EH (cell line): ENCODE measurements at places on chromosomes 1 and 21.

DNA sequence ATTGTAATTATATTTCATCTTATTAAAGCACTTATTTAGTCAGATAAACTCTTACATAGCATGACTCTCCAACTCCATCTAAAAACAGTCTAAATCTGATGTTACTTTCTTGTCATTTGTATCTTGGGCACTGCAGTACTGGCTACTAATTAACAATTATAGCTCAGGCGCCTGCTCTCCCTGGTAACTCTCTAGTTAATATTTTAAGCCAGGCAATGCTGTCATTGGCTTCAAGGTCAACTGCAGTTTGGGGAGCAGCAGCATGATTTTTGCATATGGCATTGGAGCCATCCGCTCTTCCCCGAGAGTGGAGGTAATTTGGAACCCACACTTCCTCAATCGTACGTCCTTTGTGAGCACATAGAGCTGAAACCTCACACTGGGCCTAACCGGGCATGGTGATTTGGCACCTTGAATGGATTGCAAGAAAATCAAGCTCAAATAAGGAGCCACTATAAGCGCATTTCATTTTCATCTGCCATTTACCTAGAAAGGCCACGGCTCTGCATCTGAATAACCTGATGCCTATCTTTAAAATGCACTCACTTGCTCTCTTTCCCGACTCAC is 187.7 kb downstream of the KAZN start:
- no peak for DNase-seq

GRCh38 chr1:169091480-169091941 is 15.0 kb upstream of the ATP1B1 start:
- peak; percentile 44 for DNase-seq

DNA sequence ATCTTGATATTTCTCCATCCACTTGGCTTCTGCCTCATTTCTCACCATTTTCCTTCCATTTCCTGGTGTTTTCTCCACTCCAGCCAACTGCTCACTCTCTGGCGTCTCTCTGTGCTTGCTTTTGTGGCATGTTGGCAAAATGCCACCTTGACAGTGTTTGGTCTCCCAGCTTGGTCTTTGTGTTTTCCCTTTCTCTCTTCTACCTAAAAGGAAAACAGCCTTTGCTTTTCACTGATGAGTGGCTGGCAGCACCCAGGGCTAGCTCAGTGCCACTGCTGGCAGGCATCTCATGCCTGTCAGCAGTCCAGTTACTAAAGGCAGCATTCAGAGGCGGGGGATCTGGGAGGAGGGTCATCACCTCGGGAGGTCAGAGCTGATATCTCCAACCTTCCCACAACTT is 55.3 kb upstream of the DSCAM start:
- no peak for DNase-seq

DNA sequence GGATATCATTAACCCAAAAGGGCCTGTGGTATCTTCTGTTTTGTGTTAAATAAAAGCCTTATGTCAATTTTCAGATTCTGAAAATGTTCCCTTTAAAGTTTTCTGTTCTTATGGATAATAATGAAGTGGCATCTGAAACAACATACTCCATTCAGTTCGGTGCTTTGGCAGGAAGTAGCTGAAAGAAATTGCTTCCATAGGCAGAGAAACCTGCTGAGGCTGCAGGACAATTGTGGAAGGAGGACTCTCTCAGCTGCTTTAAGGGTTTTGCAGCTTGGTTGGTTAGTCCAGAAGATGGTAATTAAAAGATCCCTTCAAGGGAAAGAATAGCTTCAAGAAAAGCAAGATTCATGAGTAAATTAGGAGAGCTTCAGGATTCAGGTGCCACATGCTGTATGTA is 30.5 kb upstream of the NRIP1 start:
- no peak for DNase-seq

GRCh38 chr21:44537930-44538911 is 1.8 kb downstream of the KRTAP10-1 start:
- DNase-seq: no peak

GRCh38 chr1:209398313-209398991 is 185.1 kb upstream of the CAMK1G start:
- DNase-seq: peak; percentile 95

DNA sequence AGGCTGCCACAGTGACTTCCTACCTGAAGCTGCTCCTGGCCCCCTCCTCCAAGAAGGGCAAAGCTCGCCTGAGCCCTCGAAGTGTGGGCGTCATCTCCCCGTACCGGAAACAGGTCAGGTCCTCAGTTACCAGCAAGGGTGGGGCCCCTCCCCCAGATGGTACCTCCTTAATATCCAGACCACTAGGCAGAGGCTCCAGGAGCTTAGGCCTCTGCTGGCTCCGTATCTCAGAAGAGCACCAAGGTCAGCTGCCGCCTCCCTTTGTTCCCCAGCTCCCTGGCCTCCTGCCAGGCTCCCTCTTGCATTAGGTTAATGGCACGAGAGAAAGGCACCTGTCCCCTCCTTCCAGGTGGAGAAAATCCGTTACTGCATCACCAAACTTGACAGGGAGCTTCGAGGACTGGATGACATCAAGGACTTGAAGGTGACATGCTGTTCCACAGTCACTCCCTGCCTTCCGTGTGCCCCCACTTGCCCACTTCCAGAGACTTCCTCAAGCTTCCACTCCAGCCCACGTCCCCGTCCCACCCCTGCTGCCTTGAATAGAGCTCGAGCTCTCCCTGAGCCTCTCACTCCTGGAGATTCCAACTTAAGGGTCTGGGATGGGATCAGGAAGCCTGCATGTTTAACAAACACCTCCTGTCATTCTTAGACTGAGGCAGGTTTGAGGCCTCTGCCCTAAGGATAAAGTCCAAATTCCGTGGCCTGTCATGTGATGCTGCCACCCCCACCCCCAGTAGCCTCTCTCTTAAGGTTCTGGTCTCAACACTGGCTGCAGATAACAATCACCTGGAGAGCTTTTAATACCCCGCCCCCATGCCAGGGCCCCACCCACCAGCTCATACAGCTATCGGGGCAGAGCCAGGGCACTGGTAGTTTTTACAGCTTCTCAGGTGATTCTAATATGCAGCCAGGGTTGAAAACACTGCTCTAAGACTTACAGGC is 8.3 kb downstream of the RHOC start:
- no peak for DNase-seq

DNA sequence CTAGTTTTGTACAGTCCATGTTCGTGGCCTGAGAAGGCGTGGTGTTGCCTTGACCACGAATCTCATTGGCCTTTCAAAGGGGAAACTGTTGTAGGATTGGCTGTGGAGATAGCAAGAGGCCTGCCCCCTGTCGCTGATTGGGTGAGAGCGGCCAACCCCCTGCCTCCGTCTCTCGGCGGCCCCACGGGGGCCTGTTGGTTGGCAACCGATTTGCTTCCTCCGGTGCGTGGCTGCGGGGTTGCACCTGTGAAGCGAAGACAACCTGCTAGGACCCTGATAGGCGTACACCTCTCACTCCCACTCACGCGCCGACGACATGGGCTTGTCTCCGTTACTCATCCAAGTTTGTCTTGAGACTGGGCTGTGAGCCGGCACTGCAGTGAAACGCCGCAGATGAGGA is at the start of gene UBE2U:
UBE2U (plus strand) TSS at position 204 of the 400 bp plus-strand sequence. CDS start 428 bp downstream, outside the sequence.
- no peak for DNase-seq

DNA sequence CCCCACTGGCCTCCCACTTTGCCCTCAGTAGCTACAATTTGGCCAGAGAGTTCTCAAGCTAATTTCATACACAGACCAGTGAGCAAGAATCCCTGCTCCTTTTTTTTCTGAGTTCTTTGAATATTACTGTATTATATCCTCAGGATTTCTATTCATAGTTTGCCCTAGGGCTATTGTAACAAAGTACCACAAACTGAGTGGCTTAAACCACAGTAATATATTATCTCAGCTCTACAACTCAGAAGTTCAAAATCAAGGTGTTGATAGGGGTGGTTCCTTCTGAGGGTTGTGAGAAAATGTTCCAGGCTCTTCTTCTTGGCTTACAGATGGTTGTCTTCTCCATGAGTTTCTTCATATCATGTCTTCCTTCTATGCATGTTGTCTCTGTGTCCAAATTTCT is 289.4 kb upstream of the ESRRG start:
- no peak for DNase-seq

- DNase-seq: no peak
Measured at GRCh38 chr1:227603327-227603726, 40.0 kb downstream of the ZNF678 start.

DNA sequence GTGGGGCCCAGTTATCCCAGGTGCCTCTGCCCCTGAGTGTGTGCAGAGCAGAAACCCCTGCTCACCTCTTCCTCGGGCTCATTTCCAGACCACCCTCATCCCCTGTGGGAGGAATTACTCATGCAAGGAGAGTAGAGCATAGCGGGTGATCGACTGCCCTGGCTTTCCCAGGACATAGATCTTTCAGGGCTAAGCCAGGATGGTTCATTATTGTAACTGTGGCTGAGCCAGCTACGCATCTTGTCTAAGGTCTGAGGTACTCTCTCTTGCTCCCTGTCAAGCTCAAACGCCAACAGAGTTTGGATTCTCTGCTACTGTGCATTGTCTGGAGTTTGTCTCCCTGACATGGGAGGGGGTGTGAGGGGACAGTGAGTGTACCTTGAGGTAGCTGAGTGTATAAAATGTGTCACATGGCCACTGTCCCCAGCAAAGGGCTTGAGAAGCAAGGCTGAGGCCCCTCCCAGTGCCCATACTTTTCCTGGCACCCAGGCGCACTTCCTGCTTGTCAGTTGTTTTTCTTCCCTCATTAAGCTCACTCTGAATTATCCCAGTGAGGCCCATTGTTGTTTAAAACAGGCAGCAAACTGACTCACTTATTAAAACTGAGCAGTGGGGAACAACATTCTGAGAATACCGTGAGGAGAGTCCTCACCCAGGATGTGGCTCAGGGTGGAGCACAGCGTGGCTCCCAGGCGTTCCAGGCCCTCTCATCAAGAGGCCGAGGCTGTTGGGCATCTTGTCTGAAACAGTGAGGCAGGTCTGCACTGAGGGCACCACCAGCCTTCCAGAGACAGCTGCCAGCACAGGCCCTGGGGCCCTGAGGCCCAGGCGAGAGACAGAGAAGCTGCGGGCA is 92.9 kb downstream of the LAMC2 start:
- DNase-seq: peak; percentile 98

- peak; percentile 78 for DNase-seq
Measured at GRCh38 chr1:100606438-100606837, 68.5 kb downstream of the GPR88 start.

DNA sequence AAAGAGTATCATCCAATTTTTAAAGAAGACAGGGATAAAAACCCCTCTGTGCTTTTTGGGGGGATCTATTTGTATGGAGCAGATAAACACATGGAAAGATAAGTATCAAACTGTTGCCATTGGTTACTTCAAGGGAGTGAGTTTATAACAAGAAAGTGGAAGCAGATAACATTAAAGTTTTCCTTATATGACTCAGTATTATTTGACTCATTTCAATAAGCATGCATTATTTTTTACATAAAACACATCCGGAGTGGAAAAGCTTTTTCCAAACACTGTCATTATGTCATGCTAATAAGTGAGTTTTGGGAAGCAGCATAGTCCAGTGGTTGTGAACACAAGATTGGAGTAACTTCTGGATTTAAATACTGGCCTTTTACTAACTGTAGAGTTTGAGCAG is 452.2 kb downstream of the LTN1 start:
- DNase-seq: peak; percentile 85

GRCh38 chr1:155126556-155127104 is 1.0 kb upstream of the EFNA1 start:
- DNase-seq: peak; percentile 35

DNA sequence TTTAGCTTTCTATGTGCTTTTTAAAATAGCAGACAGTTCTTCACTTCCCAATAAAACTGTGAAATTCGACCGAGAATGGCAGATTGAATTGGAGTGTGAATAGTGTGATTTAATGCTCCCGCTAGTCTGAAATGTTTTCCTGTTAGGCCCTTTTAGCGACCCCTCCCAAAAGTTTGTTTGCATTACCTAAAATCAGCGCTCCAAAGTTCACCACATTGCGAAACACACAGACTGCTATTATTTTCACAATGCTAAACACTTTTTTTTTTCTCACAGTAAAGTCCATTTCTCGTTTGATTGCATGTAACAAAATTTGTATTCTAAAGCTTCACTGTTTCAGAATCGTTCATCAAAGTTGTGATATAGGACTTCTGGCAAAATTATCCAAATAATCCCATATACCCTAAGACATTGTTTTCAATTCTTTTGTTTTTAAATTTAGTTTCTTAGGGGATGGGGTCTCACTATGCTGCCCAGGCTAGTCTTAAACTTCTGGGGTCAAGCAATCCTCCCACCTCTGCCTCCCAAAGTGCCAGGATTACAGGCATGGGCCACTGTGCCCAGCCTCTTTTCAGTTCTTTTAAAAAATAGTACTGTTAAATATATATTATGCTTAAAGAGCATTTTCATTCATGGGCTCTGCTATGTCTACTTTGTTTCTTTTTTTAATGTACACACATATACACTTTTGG is 76.5 kb upstream of the USH2A start:
- no peak for DNase-seq

GRCh38 chr1:89794406-89794805 is 26.4 kb upstream of the LRRC8D start:
- DNase-seq: peak; percentile 66

DNA sequence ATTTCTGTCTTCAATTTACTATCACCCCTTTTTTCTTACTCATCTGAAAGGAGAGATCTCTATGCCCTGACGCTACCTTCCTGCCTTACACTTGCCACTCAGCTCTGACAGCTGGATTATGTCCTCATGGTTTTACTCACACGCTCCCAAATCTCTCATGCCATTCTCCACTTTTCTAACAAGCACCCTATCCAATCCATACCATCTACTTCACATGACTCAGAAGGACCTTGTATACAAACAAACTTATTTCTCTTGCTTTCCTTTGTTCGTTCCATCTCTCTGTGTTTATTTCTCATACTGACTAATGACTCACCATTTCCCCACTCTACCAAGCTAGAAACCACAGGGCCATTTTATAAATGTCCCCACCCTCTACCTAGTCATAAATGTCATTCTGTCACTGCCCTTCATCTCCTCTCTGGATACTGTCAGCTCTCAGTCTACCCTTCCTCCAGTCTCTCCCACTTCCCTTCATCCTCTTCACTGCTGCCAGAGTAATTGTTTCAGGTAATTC is 87.3 kb downstream of the USP24 start:
- peak; percentile 47 for DNase-seq

DNA sequence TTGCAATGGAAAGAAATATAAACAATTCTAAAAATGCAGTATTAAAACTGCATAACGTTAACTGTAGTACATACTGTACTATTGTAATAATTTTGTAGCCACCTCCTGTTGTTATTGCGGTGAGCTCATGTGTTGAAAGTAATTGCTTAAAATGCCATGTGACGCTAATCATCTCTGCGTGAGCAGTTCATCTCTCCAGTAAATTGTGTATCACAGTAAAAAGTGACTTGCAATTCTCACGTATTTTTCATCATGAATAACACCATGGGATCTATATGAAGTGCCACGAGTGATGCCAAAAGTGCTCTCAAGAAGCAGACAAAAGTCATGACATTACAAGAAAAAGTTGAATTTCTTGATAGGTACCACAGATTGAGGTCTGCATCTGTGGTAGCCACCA is 82.4 kb upstream of the CYYR1 start:
- DNase-seq: no peak

GRCh38 chr1:31523769-31524168 is 52.5 kb upstream of the TINAGL1 start:
- DNase-seq: no peak

- DNase-seq: no peak
Measured at GRCh38 chr1:30657131-30658013, 66.0 kb downstream of the MATN1 start.
